ENCODE measurements at places on chromosomes 4 and X.

DNA sequence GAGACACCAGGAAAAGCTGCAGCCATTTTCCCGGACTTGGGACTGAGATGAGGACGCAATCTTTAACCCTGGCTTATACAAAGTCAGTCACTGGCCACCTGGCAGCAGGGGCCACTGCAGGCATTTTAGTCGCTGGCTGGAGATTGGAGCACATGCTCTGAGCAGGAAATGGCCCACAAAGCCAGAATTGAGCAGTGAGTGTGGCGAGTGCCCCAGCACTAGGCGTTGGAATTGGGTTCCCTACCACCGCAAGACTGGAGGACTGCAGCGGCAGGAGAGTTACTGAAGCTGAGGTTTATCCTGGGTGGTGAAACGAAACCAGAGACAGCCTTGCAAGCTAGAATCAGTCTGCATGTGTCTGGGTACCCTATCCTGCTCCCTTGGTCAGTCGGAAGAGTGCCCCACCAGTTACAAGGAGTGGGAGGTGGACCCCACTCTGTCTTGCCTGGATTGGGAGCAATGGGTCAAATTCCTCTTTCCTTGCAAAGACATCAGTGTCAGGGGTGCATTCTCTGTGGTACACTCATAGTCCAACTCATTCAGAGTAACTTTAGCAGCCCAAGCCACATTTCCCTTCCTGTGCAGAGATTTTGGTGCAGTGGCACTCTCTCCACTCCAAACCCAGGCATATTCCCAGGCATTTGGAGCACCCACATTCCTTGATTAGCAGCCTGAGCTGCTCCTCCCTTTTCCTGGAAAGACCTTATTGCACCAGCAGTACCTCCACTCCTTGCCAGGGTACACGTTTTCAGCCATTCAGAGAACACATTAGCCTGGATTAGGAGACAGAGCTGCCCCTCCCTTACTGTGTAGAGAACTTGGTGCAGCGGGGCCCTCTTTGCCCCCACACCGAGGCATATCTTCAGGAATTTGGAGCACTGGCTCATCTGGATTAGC is 36.7 kb upstream of the PLK4 start:
- no peak for DNase-seq

GRCh38 chrX:118496763-118497079 is 1.1 kb downstream of the DOCK11 start:
- no peak for DNase-seq

GRCh38 chr4:19301527-19301926 is 950.2 kb upstream of the SLIT2 start:
- DNase-seq, result no peak

DNA sequence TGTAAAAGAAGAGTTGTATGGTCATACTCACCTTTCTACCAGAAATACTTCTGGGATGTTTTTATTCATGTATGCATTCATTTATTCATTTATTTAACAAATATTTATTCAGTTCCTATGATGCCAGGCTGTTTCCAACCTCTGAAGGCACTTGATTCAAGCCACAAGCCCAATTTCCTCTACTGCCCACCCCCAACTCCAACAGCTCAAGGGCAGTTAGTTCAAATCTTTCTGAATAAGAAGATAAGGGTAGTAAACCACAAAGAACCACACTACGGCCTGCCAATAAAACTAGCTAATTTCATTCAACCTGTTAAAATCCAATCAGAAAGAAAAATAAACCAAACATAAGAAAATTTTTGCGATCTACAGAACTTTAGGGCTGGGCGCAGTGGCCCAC is 31.2 kb downstream of the LRBA start:
- no peak for DNase-seq

- no peak for DNase-seq
These were observed 82.4 kb upstream of the PACRGL start for GRCh38 chr4:20617678-20618396.

- no peak for DNase-seq
These were observed 213.3 kb downstream of the ANKRD50 start for GRCh38 chr4:124499261-124499660.

- no peak for DNase-seq
These were observed 695.7 kb downstream of the CENPC start for GRCh38 chr4:66849596-66849995.

- no peak for DNase-seq
These were observed 657.3 kb downstream of the PCDH19 start for GRCh38 chrX:99752776-99753175.

DNA sequence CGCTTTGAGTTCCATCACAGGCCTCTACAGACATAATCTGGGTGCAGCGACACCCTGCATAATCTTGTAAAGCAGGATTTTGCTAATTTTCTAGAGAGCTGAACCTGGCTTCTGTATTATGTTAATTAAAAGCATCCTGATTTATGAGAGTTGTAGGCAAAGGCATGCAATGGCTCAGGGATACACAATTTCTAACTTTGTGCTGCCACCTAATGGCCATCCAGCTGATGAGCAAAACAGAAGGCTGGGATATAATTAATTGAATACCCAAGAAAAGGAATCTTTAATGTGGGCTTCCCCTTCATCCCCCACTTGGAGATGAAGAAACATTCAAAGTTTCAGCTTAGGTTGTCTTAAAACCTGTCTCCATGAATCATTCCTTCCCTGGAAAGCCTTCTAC is 78.1 kb downstream of the BMP15 start:
- DNase-seq, result peak; percentile 28

- DNase-seq, result peak; percentile 67
These were observed 63.7 kb downstream of the TENM3 start for GRCh38 chr4:182306792-182307507.

GRCh38 chr4:116880625-116881024 is 204.8 kb downstream of the TRAM1L1 start:
- DNase-seq, result no peak

DNA sequence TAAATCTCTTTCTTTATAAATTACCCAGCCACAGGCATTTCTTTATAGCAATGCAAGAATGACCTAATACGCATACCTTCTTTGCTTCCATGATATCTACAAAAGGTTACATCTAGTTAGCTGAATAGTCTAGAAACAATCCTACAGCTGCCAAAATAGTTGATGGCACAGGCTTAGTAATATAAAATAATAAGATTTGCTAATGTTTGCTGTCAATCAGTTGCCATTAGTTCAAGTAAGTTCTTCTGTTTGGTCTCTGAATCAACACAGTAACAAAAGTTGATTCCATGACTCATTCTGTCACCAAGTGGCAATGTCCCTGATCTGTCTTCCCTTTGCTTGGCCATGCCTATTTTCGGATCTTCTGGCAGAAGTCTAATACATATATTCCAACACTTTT is 470.2 kb downstream of the SPRY1 start:
- DNase-seq, result no peak

GRCh38 chr4:4289055-4289454 is 899 bp downstream of the LYAR start:
- DNase-seq, result no peak

DNA sequence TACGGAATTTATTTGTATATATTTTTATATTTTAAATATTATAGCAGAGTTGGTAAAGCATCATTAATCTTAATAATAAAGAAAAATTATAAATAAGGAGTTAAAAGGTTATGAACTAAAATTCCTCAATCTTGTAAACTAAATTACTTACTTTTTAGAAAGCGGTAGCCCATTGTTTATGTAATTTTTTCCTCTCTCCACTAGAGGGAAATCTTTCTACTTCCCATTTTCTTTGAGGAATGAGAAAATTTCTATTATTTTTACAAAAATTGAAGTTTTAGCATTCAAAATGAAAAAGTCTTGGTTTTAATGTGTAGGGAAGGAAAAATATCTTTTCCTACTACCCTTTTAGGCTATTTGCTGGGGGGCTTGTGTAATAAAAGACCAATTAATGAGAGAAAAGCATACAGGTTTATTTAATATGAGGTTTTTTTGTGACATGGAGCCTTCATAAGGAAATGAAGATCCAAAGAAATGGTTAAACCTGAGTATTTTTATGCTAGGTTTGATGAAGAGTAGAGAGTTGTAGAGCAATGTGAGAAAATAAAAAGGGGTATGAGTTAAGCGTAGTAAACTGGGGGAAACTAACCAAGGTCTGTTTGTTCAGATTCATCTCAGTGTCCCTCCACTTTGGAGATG is 68.7 kb upstream of the ADAD1 start:
- DNase-seq, result no peak

DNA sequence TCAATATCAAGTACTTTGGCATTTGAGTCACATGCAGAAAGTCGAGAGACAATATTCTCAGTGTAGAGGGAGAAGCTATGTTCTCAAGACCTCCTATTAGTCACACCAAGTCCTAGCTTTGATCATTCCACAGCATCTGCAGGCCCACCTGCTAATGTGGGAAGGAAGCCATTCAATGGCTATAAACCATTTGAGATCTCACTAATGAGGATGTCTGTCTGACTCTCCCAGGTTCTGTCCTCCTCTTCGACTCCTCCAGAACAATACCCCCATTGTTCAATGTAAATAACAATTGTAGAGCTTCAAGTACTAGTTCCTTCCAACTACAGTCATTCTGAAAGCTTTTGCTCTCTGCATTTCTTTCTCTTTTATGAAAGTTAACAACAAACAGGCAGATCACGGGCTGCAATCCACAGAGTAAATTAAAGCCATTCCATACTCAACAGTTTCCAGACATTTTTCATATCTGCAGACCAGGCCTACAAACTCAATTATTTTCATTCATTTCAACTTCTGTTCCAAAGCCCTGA is 140.2 kb upstream of the EDNRA start:
- peak; percentile 39 for DNase-seq

GRCh38 chr4:30600246-30601017 is 119.7 kb upstream of the PCDH7 start:
- DNase-seq, result peak; percentile 2

DNA sequence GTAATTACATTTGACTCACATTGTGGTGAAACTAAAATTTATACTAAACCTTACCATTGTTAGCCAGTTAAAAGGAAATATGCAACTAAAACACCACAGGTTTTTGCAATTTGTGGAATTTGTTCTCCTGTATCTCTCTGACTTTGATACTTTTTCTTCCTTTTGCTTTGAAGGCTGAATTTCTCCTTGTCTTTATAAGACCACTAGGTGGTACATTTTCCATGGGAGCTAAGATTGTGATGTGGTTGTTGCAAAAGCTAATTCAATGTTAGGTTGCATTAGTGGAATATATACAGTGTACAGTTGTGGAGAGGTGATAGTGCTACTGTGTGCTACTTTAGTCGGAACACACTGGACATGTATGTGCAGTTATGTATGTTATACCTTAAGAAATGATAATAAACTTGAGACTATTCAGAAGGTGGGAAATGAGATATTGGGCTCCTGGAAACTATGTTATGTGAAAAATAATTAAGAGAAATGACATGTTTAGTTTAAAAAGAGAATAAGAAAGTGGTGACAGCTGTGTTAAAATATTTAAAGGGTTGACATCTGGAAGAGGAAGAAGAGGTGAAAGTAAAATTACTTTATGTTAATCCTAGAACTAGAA is 70.3 kb downstream of the ARL9 start:
- DNase-seq, result peak; percentile 8

DNA sequence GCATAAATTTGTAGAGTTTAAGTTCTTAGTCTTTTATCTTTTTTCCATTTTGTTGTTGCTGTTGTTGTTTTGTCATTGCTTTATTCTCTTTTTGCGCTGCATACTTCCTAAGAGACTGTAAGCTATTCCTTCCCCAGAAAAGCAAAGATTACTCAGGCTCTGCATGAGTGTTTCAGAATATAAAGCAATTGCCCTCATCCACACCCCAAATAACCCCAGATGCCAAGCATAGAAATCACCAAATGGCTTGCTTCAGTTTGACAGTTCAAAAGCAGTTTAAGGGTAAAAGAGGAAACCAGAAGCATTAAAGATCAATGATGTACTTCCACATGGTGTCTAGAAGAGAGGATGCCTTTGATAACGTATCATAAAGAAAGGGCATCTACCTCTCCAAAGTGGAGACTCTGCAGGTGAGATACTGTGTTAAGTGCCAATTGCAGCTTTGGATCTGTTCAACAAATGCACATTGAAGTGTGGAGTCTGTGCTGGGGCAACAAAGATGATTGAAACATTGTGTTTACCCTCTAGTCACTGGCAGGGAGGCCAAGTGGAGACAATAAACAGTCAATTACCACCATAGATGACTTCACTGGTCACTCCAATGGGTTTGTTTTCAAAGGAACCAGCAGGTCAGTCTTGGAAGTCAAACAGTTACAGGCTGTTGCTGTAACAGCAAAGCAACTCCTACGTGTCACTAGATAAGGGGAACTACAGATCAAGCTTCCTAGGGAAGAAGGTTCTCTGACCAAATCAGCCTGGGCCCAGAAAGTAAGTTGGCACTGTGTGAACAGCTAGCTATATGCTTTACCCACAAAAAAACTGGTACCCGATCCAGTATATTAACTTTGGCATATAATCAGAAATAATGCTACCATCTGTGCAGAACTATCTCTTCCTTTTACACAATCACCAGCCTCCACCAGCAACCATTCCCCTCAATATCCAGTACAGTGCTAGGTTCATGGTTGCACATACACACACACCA is 40.6 kb upstream of the IL21 start:
- DNase-seq, result no peak

- DNase-seq, result no peak
These were observed 19.7 kb downstream of the RNF212 start for GRCh38 chr4:1093391-1094335.

DNA sequence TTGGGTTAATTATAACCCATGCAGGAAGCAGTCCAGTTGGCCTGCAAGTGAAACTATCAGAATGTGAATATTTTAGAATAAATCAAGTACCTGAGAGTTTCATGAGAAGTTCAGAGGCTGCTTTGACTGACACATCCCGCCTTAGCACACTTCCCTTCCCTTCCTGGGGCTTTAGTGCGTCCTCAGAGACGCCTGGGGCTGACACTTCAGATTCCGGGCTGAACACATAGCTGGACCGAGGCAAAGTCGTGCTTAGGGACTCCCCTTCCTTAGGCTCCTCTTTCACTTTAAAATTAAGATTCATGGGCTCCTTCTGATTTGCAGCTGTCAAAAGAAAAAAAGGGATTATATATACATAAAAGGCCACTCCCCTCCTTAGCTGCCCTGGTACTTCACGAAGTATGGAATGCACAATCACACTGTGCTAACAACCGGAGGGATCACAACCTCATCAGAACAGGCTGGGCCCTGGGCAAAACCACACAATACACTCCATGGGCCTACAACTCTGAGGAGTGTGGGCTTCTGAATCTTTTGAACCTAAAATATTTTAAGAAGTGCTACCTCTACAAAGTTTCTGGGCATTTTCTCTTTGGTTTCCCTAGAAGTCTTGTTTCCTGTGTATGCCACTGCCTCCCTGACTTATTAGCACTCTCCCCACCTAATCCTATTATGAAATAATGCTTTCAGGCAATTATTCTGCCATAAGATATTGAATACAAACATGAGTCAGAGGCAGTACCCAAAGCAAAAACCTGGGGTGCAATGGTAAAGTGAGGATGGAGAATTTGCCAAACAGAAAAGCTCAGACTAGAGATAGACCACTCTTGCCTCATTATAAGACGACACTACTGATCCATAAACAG is 68.2 kb downstream of the ZNF827 start:
- peak; percentile 18 for DNase-seq

DNA sequence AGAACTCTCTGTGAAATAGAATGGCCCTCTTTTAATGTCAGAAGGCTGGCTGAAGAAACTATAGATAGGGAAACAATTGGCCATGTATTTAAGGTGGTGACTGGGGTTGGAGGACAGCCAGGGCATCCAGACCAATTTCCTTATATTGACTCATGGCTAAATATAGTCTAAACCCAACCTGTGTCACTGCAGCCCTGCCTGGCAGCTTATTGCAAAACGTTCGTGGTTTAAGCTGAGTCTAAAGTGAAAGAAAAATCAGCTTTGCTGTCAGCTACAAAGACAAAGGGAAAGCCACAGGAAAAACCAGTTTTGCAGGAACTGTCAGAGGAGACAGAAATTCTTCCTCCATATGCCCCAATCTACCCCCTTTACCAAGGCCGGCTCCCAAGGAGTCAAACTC is 902.8 kb upstream of the NDST4 start:
- peak; percentile 96 for DNase-seq
